DND-41 (cell line): ENCODE measurements at places on chromosomes 7 and 10.

DNA sequence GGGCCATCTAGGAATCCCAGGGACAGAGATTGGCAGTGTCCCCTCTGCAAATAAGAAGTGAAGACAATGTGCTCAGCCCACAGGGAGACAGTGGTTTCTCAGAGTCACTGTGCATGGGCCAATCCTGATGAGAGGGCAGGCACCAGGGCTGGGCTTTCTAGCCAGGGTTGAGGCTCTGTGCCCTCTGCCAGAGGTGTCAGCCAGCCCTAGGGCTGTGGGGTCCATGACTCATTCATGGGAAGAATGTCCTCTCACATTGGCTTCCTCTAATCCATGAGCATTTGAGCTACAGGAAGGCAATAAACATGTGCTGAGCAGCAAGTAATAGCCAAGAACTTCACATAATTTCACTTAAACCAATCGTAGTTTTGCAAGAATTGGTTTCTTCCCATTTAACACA is 482.0 kb upstream of the MGMT start:
- DNase-seq = no peak

GRCh38 chr10:92278996-92279696 is 11.7 kb downstream of the CPEB3 start:
- no peak for DNase-seq

- DNase-seq = no peak
Observed at GRCh38 chr7:51249187-51249945, 67.2 kb downstream of the COBL start.

DNA sequence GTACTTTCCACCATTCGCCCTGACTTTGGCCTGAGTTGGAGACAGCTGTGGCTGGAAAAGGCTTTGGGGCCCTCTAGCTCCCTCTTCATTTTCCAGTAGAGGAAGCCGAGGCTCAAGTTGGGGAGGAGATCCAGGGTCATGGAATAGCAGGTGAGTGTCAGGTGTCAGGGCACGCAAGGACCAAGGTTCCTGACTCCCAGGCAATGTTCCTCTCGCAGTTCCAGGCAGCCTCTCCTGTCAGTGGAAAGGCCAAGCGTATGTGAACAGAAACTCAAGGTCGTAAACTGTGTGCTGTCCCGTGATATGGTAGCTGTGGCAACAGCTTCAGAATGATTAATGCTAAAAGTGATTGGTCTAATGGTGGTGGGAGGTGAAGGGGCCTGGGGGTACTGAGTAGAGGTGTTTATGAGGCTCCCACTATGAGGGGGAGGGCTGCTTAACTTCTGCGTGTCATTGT is 13.2 kb downstream of the ADAMTS14 start:
- DNase-seq = no peak

GRCh38 chr7:143416565-143417149 is 8.0 kb upstream of the EPHA1 start:
- DNase-seq = peak; percentile 20

DNA sequence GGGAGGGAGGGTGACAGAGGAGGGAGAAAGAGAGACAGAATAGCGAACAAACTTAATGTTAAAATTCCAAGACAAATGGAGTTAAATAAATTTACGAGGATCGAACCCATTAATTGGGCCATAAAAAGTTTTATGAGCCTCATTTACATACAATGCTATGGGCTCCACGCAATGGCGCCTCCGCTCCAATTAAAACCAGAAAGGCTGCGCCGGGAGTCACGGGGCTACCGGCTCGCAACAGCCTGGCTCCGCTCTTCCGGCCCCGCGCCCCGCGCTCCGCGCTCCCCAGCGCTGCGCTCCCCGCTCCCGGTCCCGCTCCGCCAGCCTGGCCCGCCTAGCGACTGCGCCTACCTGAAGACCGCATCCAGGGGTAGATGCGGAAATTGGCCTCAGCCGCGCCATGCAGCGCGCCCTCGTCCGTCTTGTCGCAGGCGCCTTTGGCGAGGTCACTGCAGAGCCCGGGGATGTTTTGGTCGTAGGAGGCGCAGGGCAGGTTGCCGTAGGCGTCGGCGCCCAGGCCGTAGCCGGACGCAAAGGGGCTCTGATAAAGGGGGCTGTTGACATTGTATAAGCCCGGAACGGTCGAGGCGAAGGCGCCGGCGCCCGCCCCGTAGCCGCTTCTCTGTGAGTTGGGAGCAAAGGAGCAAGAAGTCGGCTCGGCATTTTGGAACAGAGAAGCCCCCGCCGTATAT is 513 bp downstream of the HOXA7 start:
- peak; percentile 40 for DNase-seq

GRCh38 chr10:60387531-60387930 is 2.1 kb downstream of the ANK3 start:
- DNase-seq = no peak

DNA sequence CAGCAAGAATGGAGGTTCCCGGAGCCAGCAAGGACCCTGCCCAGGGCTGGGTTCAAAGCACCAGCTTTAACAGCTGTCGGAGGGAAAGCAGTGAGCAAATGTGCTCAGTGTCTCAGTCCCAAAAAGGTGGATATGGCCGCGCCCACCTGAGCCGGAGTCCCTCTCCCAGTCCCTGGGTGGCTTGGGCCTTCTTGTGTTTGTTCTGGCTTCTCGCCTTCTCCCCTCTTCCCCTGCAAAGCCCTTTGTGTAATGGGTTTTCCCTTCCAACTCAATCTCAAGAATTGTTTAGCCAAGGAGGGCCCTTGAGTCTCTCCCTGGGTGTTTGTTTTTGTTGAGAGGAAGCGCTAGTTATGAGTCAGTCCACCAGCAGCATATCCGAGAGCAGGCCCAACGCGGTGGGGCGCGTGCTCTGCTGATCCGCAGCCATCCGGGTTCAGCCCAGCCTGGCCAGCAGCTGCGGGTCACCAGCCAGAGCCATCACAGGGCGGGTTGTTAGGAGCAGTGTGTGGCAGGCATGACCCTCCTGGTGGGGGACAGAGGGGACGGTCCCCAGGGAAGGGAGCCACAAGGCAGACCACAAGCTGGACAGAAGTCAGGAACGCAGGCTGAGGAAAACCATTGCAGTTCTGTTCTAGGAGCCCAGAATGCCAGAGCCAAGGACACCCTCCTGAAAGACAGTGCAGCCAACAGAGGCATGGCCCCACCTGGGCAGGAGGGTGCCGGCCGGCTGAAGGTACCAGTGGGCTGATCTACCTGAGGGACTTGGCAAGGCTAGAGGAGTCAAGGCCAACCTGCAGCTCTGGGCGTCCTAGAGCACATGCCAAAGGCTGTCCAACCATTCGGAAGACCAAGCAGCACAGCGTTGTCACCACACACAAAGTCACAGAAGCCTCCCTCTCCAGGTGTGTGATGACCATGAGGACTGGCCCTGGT is 21.3 kb downstream of the CALML3 start:
- no peak for DNase-seq

- no peak for DNase-seq
Observed at GRCh38 chr7:6360841-6361240, 86.9 kb downstream of the DAGLB start.

DNA sequence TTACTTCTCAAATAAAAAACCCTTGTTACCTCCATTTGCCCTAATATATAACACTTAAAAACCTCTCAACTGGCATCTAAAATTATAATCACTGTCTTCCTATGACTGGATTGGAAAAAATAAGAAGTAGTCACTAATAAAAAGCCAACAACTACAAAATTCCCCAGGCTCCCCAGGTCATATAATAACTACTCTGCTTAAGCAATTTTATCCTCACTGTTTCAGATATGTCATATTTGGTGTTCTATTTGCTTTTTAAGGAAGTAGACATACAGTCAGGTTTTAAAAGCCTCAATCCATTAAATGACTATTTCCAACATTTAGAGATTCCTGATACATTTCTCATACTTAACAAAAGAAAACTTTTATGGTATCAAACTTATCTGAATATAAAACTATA is 2.4 kb downstream of the H2AZ2 start:
- no peak for DNase-seq

DNA sequence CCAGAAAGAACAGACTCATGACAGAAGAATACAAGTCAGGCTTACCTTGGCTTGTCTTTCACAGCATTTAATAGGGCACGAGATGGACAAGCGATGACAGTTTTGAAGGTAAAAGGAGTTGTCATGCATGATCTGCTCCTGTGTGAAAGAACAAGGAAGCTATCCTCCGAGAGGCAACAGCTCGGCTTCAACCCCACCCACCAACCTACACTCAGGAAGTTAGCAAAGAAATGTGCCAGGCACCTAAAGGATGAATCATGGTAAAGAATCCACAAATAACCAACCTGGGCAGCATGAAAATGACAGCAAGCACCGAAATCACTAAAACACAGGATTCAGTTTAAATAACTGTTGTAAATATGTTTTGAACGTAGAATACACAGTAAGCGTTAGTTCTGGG is 700.2 kb downstream of the TYW1 start:
- no peak for DNase-seq

GRCh38 chr7:65430344-65431186 is 56.9 kb downstream of the ZNF92 start:
- no peak for DNase-seq

- no peak for DNase-seq
Observed at GRCh38 chr7:77867537-77867865, 68.9 kb downstream of the PHTF2 start.

- DNase-seq = no peak
Observed at GRCh38 chr7:95718577-95719410, 53.6 kb upstream of the DYNC1I1 start.

- no peak for DNase-seq
Observed at GRCh38 chr10:125778556-125778955, 2.9 kb upstream of the MMP21 start.

- DNase-seq = no peak
Observed at GRCh38 chr10:89296220-89296648, 5.6 kb upstream of the IFIT2 start.

- DNase-seq = no peak
Observed at GRCh38 chr10:57973451-57973850, 294.2 kb downstream of the IPMK start.

GRCh38 chr7:4123823-4124222 is 558.3 kb upstream of the FOXK1 start:
- DNase-seq = peak; percentile 17
